ENCODE measurements at places on chromosomes 1 and 21. TPM values are rescaled to one million over a fixed set of nuclear protein-coding genes. Genes with fewer than 3 reads are reported as not detected.

Gene IFT25
- 14.0 TPM for total RNA-seq

Gene C1orf141
- not detected for total RNA-seq

Gene ANGPTL1
- 3.8 TPM for total RNA-seq

Gene TEDDM1
- not detected for total RNA-seq

Gene INSRR
- not detected for total RNA-seq

Gene AMY1A
- not detected for total RNA-seq

Gene SH2D1B
- total RNA-seq = not detected

Gene HIVEP3
- 0.61 TPM for total RNA-seq

Gene GPX7
- 37.0 TPM for total RNA-seq

Gene OR10Z1
- total RNA-seq = not detected

Gene HPCAL4
- not detected for total RNA-seq

Data from epithelial cell of umbilical artery (primary cell).